Hair follicle dermal papilla cell (primary cell): ENCODE measurements at places on chromosomes 2 and 18. TPM values are rescaled to one million over a fixed set of nuclear protein-coding genes. Genes with fewer than 3 reads are reported as not detected.

The HES6 gene
- total RNA-seq, result 1.5 and 2.1 TPM in 2 replicates

The SULT1C2 gene
- total RNA-seq, result under 0.01 TPM in 1 of 2 replicates, not detected in the other

The SPP2 gene
- total RNA-seq, result not detected in 2 replicates

The HOXD9 gene
- 8.4 and 8.9 TPM in 2 replicates for total RNA-seq

The RGPD4 gene
- under 0.01 TPM in 1 of 2 replicates, not detected in the other for total RNA-seq

The CHMP3 gene
- total RNA-seq, result 66.5 and 78.6 TPM in 2 replicates

The ZSWIM2 gene
- 0.36 and 0.81 TPM in 2 replicates for total RNA-seq

The CAPN13 gene
- total RNA-seq, result not detected in 2 replicates

The LOXHD1 gene
- not detected in 2 replicates for total RNA-seq

The ORC4 gene
- total RNA-seq, result 37.6 and 61.8 TPM in 2 replicates

The SERPINB2 gene
- total RNA-seq, result 18.2 and 19.6 TPM in 2 replicates

The ABCB11 gene
- under 0.01 TPM in 1 of 2 replicates, not detected in the other for total RNA-seq

The PKP4 gene
- total RNA-seq, result 61.1 and 84.4 TPM in 2 replicates

The SERPINB10 gene
- 0.16 TPM in 1 of 2 replicates, not detected in the other for total RNA-seq

The SLC38A11 gene
- total RNA-seq, result 0.12 and 0.32 TPM in 2 replicates

The STON1 gene
- 9.6 and 19.3 TPM in 2 replicates for total RNA-seq

The FN1 gene
- 9,792 and 14,508 TPM in 2 replicates for total RNA-seq

The SLC5A7 gene
- total RNA-seq, result not detected in 2 replicates
